ENCODE measurements at places on chromosomes 2 and 18.

DNA sequence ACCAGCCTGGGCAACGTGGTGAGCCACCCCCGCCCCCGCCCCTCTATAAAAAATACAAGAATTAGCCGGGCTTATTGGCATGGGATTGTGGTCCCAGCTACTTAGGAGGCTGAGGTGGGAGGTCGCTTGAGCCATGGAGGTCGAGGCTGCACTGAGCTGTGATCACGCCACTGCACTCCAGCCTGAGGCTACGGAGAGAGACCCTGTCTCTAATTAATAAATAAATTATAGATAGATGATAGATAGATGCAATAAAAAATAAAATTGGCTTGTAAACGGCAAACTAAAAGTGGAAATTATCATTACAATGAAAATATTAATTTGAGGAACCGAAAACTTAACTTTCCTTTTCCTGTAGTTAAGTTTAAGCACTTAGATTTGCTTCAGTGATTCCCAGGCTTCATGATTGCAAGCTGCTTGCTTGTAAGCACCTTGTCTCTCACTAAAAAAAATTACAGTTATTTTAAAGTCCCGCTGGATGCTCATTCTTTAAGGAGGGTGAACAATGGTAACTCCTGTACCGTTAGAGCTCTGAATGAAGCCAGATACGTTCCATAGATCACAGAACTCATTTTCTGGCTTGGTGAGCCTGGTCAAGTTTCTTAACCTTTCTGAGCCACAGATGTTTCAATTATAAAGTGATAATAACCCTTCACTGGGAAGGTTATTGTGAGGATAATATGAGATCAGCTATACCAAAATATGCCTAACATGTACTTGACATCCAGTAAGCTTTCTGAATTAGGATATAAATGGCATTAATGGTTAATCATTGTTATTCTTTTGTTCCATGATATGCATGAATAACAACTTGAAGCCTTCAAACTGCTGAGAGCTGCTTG is 9.3 kb upstream of the NARS1 start:
- DNase-seq, result no peak

DNA sequence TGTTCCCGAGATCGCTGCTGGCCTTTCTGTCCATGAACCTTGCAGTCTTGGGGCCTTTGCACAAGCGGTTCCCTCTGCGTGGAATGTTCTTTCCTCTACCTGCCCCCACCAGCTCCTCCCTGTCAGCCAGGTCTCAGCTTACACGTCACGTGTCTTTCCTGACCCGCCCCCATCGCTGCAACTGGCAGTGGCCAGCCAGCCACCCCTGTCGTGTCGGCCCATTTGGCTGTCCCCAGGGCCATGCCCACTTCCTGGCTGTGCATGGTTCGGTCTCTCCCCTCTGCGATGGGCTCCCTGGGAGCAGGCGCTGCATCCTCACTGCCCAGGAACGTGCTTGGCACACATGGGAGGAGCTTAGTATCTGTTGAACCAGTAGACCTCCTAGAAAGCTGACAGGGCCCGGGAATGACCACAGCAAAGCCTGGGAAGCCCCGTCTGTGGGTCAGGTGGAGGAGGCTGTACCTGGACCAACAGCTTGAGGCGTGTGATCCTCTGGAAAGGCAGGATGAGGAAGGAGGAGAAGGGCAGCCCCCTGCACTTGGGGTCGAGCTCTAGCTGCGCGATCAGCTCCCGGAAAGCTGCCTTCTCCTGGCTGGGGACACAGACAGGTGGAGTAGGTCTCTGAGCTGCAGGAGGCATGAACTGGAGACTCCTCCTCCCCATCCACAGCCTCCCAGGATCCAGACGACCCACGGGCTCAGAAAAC is 21.0 kb downstream of the SNORC start:
- peak; percentile 17 for DNase-seq

- DNase-seq, result peak; percentile 48
Measured at GRCh38 chr2:108965540-108966289, 23.3 kb downstream of the EDAR start.

DNA sequence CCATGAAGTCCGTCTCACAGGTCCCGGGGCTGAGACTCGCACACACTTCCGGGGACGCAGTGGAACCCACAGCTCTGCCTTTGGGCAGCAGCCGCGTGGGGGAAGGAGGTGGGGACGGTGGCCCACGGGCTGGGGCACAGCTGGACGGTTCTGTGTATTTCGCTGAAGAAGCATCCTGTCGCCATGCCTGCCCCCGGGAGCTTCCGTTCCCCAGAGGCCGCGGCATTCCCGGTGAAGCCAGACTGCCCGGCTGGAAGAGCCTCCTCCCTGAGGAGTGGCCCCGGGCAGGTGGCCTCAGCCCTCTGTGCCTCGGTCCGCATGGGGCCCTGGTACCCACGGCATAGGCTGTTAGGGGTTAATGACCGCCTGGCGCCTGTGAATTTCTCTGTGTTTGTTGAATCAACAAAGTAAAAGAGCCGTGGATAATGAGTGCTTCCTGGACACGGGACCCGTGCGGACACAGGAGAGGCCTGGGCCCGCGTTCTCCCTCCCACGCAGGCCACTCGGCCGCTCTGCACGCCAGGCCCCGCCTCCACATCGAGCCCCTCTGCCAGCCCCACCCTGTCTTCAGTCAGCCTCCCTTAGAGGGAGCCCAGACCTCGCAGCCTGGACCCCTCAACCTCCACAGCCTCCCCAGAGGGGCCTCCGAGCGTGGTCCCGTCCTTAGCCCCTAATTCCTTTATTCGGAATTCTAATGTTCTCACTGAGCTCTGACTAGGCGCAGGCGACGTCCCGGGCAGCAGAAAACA is 51.0 kb downstream of the KCNG2 start:
- no peak for DNase-seq

DNA sequence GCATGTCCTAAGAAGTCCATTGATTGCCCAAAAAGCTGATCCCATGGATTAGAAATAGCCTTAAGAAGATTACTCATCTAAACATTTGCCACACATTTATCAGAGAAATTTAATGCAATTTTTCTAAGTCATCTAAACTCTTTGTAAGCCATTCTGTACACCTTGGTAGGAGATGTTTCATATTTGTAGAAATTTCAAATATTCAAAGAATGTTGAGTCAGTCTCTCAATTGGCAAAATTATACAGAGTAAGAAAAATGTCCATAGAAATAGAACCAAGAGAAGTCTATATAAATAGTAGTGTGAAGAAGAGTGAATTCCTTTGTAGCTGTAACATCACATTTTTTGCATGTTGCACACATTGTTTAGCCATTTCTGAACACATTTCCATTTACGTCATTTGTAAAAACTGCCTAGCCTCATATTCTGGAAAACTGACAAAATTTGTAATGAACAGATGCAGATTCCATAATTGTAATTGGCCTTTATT is 128.6 kb downstream of the MSTN start:
- no peak for DNase-seq

- no peak for DNase-seq
Measured at GRCh38 chr18:33711514-33711913, 133.5 kb downstream of the ASXL3 start.

GRCh38 chr18:52826994-52827393 is 487.0 kb downstream of the DCC start:
- DNase-seq, result no peak

DNA sequence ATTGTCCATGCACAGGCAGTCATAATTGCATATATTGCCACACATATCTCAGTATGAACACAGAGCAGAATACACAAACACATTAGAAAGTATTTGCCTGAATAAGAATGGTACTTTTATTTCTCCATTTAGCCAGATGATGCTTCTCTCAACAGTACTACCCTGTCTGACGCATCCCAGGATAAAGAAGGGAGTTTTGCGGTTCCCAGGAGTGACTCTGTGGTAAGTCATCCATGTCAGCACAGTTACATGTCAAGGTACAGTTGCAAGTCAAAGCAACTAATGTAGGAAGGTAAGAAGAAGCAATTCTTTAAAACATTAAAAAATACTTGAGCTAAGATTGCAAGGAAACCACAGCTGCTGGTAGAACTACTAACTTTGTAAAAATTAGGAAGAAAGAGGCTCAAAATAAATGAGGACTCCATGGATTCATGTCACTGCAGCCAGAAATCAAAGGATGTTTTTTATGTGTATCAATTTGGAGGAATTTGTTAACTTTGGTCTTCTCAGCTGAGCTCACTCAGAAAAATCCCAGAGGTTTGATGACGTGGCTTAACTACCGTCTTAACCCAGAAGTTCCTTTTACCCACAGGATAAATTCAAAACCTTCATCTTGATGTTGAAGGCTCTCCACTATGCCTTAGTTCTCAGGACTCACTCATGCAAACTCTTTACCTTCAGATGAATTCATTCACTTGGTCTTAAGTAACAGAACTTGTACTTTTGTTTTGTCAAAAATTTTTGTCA is 130.3 kb downstream of the ARHGAP28 start:
- no peak for DNase-seq

DNA sequence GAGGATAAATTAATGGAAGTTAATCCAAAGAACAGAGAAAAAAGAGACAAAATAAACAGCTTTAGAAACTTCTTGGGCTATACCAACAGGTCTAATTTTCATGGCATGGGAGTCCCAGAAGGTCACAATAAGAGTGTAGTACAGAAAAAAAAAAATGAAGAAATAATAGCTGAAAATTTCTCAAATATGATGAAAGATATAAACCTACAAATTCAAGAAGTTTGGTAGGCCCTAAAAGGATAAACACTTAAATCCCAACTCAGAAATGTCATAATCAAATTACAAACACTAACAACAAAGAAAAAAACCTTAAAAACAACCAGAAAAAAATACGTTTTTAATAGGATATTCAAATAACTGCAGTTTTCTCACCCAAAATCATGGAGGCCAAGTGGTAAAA is 229.3 kb upstream of the ZEB2 start:
- no peak for DNase-seq
